Thoracic aorta (tissue), 2 donors: ENCODE measurements at places on chromosomes 2 and 18. TPM values are rescaled to one million over a fixed set of nuclear protein-coding genes. Genes with fewer than 3 reads are reported as not detected.

DNA sequence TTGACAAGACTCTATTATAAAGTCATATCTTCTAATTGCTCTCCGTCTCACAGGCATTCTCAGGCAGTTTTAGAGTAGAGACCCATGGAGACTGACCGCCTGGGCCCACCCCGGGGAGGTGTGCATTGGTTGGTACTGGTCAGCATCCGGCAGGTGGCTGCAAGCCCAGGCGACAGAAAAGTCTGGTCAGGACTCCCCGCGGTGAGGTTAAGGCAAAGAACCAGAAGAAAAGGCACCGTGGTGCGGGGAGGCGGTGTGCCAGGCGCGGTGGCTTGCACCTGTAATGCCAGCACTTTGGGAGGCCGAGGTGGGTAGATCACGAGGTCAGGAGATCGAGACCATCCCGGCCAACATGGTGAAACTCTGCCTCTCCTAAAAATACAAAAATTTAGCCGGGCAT lies 32.5 kb downstream of the AMER3 start:
- no peak for DNase-seq

DNA sequence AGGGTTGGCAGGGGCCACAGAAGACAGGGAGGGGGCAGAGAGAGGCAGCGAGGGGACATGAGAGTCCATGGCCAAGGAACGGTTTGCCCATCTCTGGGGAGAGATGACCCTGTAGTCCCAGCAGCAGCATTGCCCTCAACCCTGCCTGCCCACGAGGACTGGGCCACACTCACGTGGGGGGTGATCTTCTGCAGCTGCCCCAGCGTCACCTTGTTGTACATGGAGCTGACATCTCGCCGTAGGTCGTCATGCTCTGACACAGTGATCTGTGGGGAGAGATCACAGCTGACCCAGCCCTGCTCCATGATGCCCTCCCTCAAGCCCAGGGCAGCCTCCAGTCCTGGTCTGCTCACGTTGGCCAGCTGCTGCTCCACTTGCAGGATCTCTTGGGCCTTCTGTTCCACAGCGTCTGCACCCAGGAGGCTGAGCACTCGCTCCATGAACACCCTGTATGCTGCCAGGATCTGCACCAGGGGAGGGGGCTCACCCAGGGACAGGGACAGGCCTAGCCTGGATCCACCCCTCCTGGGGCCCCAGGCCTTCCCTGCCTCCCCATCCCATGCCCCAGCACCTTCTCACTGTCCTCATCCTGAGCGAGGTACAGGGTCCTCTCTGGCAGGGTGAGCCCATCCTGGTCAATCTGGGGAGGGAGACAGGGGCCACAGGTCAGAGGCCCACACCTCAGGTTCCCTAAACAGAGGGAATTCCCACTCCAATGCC lies 2.8 kb downstream of the ECEL1 start:
- DNase-seq, result no peak

- DNase-seq, result no peak
Observed at GRCh38 chr2:207219676-207220501, 54.1 kb upstream of the KLF7 start.

DNA sequence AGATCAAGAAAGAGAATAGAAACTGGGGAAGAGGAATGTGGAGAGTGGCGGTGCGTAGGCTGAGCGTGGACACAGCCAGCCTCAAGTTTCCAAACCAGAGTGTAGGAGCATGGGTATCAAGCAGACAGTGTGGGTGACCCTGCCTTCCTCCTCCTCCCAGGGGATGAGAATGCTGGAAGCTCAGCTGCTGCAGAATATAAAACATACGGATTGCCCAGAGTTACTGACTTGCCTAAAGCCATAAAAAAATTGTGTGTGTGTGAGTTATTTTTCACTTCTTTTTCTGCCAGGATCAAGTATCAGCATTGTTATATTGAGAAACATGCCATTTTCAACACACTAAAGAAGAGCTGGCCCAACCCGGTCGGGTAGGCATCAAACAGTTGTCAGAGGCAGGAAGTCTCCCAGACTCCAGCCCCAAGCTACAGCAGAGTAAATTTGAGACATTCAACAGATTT lies 333.3 kb upstream of the ACVR2A start:
- DNase-seq, result no peak

GRCh38 chr2:8545695-8546611 lies 135.9 kb upstream of the ID2 start:
- DNase-seq, result no peak

- DNase-seq, result no peak
Observed at GRCh38 chr2:23745726-23746105, 181.2 kb downstream of the ATAD2B start.

DNA sequence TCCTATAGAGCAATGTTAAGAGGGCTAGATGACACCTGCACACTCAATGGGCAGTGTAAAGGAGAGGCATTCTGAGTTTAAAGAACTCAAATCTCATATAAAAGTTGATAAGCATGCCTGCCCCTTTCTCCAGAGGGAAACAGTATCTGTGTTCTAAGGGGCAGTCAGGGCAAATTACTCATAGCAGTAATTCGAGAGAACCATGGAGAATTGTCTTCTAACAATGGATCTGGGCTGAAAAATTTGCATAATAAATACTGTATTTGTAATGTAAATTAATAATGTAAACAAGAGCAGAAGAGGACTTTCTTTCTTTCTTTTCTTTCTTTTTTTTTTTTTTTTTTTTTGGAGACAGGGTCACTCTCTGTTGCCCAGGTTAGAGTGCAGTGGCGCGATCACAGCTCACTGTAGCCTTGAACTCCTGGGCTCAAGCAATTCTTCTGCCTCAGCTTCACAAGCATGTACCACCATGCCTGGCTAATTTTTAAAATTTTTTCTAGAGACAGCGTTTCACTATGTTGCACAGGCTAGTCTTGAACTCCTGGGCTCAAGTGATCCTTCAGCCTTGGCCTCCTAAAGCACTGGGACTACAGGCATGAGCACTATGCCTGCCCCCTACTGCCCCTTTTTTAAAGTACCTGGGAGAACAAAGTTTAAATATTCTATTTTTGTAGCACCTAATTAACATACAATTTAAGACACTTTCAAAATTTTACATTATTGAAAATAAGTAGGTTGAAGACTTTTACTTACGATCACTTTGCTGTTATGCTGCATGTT lies 70.6 kb downstream of the OTX1 start:
- DNase-seq, result no peak

DNA sequence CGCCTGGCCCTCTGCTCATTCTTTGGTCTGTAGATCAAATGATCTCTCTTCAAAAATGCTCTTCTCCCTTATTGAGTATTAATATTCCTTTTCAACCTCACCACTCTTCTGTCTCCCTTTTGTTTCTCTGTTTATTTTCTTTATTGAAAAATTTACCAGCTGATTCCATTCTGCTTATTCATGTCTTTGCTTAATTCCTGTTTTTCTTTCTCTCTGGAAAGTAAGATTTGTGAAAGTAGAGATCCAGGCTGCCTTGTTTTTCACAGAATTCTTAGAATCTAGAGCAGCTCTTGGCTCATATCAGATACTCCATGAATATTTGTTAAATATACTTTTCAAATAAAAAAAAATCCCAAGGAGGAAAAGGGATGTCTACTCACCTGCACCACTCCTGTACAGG lies 157.0 kb downstream of the DOCK10 start:
- no peak for DNase-seq

DNA sequence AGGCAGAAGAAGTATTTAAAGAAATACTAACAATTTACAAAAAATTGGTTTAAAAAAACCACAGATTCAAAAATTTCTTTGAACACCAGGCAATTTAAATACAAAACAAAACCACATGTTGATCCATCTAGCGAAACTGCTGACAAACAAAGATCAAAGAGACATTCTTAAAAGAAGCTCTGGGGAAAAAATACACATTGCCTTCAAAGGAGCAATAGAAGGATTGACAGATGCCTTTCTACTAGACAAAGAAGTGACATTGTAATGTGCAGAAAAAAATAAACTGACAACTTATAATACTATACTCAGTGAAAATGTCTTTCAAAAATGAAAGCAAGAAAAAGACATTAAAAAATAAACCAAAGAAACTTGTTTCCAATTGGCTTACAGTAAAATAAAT lies 12.6 kb upstream of the EIF2AK3 start:
- DNase-seq, result no peak

- DNase-seq, result no peak
Observed at GRCh38 chr2:237283131-237283928, 130.6 kb downstream of the COL6A3 start.

DNA sequence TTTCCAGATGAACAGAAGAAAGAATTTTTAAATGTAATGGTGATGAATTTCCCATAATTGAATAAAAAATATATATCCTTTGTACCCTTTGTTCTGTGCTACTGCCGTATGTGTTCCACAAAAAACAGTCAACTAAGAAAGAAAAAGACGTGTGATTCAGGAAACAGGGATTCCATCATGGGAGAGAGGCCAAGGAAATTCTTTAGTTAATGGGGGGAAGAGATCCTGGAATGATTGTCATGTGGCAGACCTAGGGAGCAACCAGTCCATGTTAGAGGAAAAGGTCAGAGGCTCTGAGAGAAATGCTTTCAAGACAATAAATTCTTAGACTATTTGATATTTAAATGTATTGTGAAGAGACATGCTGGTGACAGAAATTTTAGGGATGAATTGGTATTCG lies 76.6 kb downstream of the CPO start:
- DNase-seq, result no peak

DNA sequence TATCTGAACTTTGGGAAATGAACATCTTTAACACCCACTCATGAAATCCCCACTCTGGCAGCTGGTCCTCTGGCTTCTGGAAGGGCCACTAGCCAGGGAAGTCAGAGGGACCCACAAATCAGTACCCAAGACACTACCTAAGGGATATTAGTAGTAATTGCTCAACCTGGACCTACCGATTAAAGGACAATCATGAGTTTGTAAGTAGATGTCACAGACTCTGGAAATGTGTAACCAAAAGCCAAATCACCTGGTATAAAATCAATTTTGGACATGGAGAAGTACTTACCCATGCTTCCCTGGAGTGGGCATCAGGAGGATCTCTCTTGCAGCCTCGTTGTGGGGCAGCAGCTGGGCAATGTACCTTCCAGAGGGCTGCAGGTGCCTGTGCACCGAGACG lies 389.8 kb downstream of the ALK start:
- DNase-seq, result no peak

DNA sequence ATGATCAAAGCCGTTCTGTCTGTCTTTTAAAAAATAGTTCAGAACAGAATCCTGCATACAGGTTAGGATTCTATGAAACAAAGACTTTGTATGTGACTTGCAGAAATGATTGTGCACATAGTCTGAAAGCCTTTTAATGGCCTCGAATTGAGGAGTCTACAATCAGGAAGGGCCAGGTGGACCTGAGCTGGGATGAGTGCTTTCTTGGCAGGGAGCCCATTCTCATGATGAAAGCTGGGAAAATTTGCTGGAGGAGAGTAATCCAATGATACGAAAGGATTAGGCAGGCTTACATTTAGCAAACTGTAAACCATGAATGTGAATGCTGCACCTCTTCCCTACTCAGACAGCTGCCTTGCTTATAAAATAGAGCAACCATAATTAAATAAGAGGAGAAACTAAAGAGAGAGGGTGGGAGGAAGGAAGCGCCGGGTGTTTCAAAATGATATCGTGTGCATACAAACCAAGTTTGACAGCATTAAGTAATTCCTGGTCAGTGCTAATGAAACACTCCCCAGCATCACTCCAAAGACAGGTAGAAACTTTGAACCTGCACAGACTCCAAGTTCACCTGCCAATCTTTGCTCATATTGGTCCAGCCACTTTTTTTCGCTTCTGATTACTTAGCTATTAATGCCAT lies 23.7 kb upstream of the CXCR4 start:
- no peak for DNase-seq

DNA sequence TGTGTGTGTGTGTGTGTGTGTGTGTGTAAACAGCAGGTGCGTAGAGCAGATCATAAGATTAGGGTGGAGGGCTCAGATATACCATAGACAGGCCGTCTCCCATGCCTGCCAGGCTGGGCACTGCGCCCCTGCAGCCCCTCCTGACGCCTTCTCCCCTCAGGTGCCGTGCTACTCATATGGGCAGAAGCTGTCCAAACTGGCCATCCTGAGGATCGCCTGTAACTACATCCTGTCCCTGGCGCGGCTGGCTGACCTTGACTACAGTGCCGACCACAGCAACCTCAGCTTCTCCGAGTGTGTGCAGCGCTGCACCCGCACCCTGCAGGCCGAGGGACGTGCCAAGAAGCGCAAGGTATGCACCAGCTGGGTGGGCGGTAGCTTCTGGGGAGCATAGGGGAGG lies 10.0 kb downstream of the ATOH8 start:
- no peak for DNase-seq

GRCh38 chr2:227643990-227644551 lies 22.5 kb upstream of the SCYGR5 start:
- DNase-seq, result no peak

- DNase-seq, result no peak
Observed at GRCh38 chr2:223768179-223768578, 69.2 kb downstream of the AP1S3 start.

DNA sequence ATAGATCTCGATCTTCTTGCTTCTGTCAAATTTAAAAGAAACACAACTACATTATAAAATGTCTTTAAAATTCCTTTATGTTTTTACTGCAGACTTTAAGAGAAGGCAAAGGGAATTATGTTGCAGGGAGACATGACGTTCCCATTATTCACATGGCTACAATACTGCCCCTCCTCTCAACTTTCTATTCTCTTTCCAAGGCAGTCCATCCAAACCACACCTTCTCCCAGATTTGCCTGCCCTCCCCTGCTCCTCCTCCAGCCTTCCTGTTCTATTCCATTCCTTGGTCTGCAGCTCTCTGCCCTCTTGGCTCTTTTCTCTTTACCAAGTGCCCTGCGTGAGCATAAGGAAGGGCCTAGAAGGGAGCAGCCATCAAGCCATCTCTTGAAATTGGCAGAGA lies 61.3 kb downstream of the NABP1 start:
- DNase-seq, result no peak

GRCh38 chr2:39728941-39729351 lies 50.1 kb downstream of the THUMPD2 start:
- no peak for DNase-seq

- no peak for DNase-seq
Observed at GRCh38 chr2:234375176-234375880, 121.6 kb downstream of the ARL4C start.

TLX2 gene
- not detected for total RNA-seq

SNORC gene
- 0.41 TPM for total RNA-seq

EPC2 gene
- 32.0 TPM for total RNA-seq

PJVK gene
- total RNA-seq, result 1.8 TPM

FAM228A gene
- total RNA-seq, result 0.92 TPM

ELOA2 gene
- not detected for total RNA-seq

BCL2 gene
- total RNA-seq, result 22.9 TPM

KCNG3 gene
- total RNA-seq, result 0.78 TPM

GALR1 gene
- under 0.01 TPM for total RNA-seq

CDK5R2 gene
- total RNA-seq, result not detected

AQP12A gene
- not detected for total RNA-seq

MORN2 gene
- total RNA-seq, result 15.5 TPM

ZDBF2 gene
- 18.3 TPM for total RNA-seq

CAVIN2 gene
- 15.0 TPM for total RNA-seq
